Fibroblast of the aortic adventitia (primary cell): ENCODE measurements at places on chromosomes 13 and 19. TPM values are rescaled to one million over a fixed set of nuclear protein-coding genes. Genes with fewer than 3 reads are reported as not detected.

- DNase-seq, result no peak
Measured at GRCh38 chr19:406971-407510, 1.9 kb downstream of the C2CD4C start.

DNA sequence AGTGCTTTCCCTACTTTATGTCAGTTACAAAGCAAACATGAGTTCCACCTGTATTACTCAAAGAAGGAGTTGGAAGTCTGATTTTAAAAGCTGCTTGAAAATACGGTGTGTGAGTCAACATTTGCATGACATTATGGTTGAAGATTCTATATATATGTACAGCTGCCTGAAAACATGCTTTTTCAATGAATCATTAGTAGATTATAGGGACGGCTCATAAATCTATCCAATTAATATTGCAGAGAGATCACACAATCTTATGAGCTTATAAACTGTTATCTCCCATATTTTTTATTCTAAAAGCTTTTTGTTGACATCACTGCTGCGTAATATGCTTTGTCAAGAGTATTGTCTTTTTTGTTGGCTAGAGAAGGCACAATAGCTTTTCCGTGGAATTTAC is 873.8 kb downstream of the SLITRK6 start:
- no peak for DNase-seq

DNA sequence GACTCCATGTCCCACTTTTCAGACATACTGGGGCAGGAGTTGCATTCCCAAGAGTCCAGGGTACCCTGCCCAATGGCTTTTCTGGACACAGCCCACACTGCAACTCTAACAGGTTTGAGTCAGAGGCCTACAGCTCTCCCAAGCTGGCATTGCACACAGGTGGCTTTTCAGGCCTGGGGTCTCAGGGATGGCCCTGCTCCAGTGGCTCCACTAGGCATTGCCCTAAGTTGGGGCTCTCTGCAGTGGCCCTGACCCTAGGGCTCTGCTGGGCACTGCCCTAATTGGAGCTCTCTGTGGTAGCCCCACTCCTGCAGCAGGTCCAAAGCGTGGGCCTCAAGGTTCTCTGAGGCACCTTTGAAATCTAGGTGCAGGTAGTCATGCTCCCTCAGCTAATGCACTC is 408.8 kb downstream of the SUCLA2 start:
- DNase-seq, result no peak

DNA sequence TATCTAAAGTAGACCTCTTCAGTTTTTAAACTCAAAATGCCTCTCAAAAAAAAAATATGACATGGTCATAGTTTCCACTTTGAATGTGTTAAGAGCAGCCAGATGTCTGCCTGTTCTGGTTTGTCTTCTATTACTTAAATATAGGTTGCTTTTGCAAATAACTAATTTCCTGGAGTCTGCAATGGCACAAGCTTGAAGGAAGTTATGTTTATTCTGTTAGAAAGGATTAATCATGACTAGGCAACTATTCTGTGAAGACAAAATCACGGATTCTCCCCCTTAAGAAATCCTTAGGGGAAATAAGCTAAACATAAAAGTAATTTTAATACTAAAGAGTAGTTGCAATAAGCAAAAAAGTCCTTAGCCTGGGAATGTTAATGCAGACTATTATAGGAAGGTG is 26.3 kb downstream of the SKA3 start:
- DNase-seq, result no peak

GRCh38 chr19:16715611-16716010 is 4.0 kb upstream of the NWD1 start:
- no peak for DNase-seq

DNA sequence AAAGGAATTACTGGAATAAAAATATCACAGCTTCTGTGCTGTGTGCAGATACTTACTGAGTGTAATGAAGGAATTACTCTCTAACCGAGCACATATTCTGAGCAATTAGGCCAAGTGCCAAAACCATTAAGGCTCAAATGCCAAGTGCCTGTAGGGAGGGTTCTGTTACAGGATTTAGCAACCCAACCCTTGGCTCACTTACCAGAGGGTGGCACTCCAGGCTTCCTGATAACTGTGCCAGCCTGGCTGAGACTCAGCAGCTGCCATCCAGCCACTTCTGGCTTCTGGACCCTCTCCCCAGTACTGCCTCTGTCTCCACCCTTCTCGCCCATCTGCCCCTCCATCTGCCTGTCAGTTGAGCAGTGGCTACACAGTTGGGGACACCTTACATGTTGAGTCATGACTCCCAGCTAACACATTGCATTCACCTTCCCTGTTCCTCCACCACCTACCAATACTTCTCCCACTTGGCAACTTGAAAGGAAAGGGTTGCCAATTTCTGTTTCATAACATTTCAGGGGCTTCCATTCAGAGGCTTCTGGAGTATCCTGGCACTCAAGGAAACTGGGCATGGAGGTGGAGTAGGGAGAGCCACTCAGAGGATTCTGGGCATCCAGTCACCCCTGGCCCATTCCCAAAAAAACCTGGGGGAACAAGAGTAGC is 110.5 kb downstream of the COG6 start:
- no peak for DNase-seq

DNA sequence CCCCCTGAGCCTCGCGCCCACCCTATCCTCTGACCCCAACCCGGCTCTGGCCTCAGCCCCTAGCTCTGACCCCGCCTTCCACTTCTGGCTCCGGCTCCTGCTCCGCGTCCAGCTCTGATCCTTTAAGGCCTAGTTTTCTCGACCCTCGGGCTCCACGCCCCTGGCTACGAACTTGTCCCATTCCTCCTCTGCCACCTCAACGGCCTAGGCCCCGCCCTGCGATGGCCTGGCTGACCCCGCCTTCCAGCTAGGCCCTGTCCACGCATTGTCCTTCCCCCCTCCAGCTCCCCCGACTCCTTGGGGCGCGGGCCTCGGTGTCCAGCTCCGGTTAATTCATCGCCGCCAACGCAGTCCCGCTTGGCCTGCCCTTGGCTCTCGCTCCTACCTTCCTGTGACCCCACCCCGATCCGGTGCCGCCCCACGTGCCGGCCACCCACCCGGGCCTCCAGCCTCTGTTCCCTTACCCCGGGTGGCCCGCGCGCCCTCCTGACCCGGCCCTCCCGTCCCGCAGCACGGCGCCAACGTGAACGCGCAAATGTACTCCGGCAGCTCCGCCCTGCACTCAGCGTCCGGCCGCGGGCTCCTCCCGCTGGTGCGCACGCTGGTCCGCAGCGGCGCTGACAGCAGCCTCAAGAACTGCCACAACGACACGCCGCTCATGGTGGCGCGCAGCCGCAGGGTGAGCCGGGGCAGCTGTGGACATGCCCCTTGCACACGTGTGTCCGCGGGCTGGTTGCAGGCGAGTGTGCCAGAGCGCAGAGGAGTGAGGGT is 9.4 kb downstream of the BCL3 start:
- peak; percentile 58 for DNase-seq

GRCh38 chr13:38684714-38685113 is 2.2 kb upstream of the FREM2 start:
- DNase-seq, result no peak

DNA sequence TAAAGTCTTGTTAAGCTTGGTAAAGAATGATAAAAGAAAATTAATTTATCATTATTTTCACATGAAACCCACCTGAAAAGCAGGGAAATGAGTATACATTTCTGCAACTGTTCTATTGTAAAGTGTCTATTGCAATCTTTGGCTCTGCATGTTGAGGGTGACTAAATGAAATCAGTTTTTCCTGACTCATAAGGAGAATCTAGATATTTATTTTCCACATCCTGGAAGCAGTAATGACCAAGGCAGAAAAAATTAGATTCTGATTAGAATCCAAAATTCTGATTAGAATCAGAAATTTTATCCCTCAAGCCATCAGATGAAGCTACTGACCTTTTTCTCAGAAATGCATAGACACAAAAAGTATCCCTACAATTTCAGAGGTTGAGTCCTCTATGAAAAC is 178.4 kb downstream of the MYO16 start:
- DNase-seq, result peak; percentile 35

The APOC1 gene
- total RNA-seq, result 1.7 and 52.6 TPM in 2 replicates

The DNAAF3 gene
- total RNA-seq, result 0.33 and 1.5 TPM in 2 replicates

The SLITRK5 gene
- under 0.01 and 0.09 TPM in 2 replicates for total RNA-seq

DNA sequence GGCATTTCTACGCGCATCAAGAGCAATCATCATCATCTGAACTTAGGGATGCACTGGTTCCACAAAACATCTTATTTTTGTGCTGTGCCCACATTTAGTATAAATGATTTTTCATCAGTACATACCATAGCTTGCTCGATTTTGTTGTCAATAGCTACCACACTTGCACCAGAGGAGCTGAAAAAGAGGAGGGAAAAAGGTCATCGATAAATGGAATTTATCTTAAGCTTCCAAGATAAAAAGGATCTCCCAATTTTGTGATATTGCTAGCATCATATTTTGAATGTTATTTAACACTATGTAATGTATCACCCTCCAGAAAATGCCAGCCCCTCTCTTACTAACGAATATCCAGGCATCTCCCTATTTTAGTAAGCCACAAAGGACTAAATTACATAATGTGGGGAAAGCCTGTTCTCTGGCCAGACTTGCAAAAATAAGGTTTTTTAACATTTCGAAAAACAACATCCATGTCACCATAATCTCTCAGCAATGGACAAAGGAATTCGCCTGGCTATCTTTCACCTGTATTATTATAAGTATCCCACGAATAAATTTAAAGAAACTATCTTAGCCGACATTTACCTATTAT is 62.4 kb downstream of the SERP2 start:
- DNase-seq, result no peak

The ZNF283 gene
- 12.5 and 29.9 TPM in 2 replicates for total RNA-seq

The CEACAM4 gene
- not detected in 2 replicates for total RNA-seq

The ZNF439 gene
- total RNA-seq, result 0.72 and 2.8 TPM in 2 replicates

The OR7A10 gene
- not detected in 2 replicates for total RNA-seq

The GPR42 gene
- total RNA-seq, result not detected in 2 replicates

The ZNF433 gene
- 1.9 and 4.9 TPM in 2 replicates for total RNA-seq

The ARHGAP35 gene
- total RNA-seq, result 48.7 and 61.3 TPM in 2 replicates

DNA sequence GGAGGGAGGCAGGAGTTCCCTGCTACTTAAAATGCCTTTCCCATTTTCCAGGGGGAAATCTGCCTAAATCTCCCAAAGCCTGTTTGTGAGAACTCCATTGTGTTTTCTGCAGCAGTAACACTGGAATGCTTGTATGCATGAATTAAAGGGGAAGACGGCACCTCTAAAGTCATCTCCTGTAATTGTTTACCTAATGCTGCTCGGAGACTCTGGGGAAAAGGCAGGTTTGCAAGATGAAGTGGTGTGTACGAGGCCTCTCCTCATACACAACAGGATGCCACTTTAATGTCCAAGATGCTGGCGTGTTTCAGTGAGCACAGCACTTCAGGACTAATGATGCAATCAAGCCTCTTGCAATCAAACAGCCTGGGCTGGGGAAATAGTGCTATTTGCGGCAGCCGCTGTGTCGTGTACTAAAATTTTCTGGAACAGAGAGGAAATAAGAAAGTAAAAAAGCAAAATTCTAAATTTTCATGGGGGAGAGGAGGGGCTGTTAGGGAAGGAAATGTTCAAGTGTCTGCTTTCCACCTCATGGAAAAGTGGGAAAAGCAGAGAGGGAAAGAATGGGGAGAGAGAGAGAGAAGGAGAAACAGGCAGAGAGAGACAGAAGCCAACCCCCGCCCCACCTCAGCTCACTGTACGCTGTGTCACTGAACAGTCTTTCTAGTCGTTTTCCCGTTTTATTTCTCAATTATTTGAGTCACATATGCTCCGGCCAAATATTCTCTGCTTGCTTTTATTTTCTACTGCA is 32.9 kb downstream of the TSHZ3 start:
- DNase-seq, result peak; percentile 85

The KLK12 gene
- total RNA-seq, result not detected in 2 replicates

DNA sequence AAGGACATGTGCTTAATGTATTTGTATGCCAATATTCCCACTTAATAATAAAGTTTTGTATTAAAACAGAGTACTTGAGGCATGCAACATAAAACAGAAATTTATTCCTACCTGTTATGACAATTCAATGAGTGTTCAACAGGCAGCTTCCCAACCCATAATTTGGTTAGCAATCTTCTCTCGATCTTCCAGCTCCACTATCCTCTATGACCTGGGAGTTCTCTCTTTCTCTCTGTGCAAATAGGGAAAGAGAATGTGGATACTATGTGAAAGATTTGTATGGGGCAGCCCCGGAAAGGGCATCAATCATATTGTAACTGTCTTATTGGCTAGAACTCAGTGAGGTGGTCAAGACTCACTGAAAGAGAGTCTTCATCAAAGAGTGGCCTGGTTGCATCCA is 644.9 kb upstream of the PCDH20 start:
- DNase-seq, result no peak

DNA sequence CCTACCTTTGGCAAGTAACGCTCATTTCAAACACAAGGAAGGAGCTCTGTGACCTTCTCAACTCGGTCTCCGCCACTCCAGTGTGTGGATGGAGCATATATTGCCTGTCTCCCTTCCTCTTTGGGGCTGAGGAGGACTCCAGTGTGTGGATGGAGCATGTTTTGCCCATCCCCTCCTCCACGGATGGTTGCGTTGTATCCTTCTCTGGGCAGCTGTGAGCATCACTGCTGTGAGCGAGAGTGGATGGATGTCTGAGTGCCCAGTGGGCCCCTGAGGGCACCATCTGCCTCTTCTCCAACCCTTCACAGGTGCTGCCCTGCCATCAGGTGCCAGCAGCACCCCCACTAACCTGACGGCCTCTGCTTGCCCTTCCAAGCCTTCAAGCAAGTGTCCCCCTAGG is 186.2 kb downstream of the TEX29 start:
- DNase-seq, result no peak

DNA sequence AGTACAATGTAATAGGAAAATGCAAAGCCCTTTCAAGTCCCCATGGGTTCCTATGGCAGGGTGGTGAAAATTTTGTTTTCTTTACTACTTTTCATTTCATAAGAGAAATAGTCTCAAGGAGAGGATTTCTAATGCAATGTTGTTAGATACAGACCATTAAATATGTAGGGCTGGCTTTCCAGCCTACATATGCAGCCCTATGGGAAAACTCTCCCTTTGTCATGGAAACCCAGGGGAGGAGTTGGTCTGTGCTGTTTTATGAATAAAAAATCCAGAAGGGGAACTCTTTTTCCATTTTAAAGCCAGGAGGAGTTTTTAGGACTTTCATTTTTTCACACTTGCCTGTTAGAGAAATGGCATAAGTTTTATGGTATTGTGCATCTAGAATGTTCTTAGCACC is 119.6 kb downstream of the DCT start:
- no peak for DNase-seq

DNA sequence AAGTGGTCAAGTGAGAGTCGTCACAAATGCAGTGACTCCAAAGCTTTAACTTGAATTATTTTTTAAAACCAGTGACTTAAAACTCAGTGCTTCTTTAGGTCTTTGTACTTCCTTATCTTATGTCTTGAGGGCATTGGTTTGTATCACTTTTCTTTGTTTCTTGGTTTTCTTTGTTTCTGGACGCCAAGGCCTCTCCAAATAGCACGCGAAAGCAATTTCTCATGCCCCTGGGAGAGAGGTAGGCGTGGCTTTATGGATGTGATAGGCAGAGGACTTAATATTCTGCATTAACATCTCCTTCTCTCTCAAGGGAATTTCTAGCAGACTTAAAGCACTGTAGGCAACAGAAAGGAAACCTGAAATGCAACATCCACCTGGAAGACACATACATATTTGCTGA is 20.6 kb downstream of the UBE2L5 start:
- DNase-seq, result no peak

The MBD3L2 gene
- not detected in 2 replicates for total RNA-seq
